Thoracic aorta (tissue), 2 donors: ENCODE measurements at places on chromosomes 3 and 15.

DNA sequence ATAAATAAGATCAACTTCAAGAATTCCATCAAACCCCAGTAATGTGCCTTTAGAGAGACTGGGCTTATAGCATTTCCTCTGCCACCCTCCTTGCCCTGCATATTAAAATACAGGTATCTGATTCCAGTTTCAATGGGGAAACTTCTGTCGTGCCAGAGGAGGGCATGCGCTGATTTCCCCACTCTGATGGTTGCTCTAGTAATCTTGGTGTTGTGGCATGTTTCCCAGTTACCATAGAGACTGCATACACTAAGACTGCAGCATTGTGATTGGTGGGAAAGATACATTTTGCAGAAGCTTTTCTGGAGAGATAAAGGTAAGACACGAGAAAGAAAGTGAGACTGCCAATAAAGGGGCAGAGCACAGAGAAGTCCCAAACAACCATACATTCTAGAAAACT, 225.6 kb downstream of the TIGIT start:
- H3K27ac ChIP-seq: no peak overlapping the region
- DNase-seq: no peak

DNA sequence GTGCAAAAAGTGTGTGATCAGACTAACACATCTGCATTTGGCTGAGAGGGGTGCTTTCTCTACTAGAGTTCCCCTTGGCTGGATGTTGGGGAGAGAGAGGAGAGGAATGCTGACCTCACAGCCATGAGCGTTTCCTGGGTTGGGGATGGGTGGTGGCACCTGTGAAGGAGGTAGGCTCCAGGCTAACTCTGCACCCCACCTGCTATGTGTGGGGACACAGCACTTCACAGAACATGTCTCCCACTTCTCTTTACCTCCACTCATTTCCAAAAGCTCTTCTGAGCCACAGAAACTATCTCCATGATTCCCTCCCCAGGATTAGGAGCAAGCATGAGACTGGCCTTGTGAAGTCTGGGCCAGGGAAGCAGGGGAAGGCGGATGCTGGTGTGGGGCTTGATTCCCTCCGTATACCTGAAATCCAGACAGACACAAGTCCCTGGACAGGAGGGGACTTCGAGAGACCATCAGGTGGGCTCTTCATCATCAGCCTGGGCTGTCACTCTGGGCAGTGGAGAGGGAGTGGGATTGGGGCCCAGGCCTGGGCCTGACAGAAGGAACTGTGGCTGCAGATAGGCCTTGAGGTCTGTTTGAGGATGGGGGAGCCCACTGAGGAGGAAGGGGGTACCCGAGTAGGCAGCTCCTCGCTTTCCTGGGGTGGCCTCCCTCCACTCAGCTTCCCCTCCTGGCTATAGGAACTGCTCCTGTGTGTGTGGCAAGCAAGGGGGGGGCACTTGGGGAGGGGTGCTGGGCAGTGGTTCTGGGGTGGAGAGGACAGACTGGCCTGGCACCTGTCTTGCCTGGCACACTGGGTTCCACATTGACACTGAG, 40.7 kb downstream of the FEM1B start:
- H3K36me3 ChIP-seq: peaks cover 72% of the 10 kb centered on the region
- DNase-seq: no peak
- H3K27ac ChIP-seq: peak overlapping the region; percentile 3
- peaks cover 3% of the 10 kb centered on the region for H3K4me1 ChIP-seq
- H3K27me3 ChIP-seq: no peaks in the 10 kb centered on the region
- H3K4me3 ChIP-seq: no peak overlapping the region

DNA sequence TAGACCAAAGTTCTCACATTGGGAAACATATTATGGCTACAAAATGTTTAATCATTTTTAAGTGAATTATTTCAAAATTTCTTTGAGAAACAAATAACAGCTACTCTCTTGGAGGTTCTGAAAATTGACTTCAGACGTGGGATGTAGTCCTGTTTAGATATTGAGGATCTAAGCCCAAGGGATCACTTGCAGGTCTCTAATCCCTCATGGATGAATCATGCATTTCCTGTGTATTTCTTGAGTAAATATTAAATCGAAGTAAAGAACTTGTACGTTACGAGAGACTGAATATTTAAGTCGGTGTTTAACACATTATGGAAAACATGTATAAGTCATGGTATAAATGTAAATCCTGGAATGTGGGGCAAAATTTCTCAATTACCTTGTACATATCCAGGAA, 119.8 kb downstream of the EPHA3 start:
- no peaks in the 10 kb centered on the region for H3K27me3 ChIP-seq
- H3K4me3 ChIP-seq: no peak overlapping the region
- H3K27ac ChIP-seq: no peak overlapping the region
- peaks cover 7% of the 10 kb centered on the region for H3K4me1 ChIP-seq

DNA sequence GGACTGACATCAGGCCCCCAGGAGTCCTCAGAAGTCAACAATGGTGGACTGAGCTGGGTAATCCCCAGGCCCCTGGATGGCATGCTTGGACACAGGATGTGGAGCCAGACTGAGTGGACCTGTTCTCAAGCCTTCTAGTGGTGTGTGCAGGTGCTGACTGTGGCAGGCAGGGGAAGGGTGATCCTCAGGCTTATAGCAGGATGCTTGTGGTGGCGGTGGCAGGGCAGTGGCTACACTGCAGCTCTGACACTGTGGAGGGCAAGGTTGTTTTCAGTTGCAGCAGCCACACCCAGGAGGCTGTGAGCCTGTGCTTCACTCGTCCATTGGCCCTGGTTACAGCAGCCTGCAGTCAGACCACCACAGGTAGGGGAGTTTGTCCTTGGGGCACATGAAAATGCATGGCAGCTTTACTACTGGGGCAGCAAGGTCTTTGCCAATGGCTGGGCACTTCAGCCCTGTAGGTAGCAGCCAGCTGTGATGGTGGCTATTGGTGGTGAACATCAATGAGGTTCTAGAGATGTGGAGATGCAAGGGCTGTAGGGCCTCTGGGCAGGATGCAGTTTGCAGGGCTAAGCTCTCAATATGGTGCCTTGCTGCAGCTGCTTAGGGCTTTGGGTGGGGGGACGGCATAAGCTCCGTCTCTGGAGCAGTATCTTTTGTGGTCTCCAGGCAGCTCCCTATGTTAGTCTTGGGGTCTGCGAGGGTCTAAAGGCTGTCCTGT, 17.5 kb upstream of the MYO5A start:
- H3K4me1 ChIP-seq: no peaks in the 10 kb centered on the region
- H3K27ac ChIP-seq: no peak overlapping the region
- H3K27me3 ChIP-seq: no peaks in the 10 kb centered on the region
- H3K4me3 ChIP-seq: no peak overlapping the region

- H3K36me3 ChIP-seq: no peaks in the 10 kb centered on the region
- DNase-seq: peak; percentile 57
- peak overlapping the region; percentile 91 for H3K27ac ChIP-seq
Measured at GRCh38 chr3:124878561-124879336, 8.4 kb downstream of the ITGB5 start.

DNA sequence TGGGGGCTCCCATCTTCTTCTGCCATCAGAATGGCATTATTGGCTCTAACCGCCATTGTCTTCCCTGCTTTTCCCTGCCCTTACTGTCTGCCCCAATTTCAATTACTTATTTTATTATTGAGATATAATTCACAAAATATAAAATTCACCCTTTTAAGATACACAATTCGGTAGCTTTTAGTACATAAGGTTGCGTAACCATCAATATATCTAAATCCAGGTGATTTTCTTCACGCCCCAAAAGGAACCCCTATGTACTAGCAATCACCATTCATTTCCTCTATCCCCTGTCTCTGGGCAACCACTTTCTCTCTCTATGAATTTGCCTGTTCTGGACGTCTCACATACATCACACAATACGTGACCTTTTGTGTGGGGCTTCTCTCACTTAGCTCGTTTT, 18.0 kb downstream of the RBP2 start:
- H3K36me3 ChIP-seq: no peaks in the 10 kb centered on the region
- H3K27me3 ChIP-seq: no peaks in the 10 kb centered on the region
- no peak overlapping the region for H3K27ac ChIP-seq

GRCh38 chr15:99955532-99955931, 222.3 kb upstream of the LYSMD4 start:
- H3K4me3 ChIP-seq: no peak overlapping the region
- DNase-seq: no peak
- peaks cover 14% of the 10 kb centered on the region for H3K4me1 ChIP-seq
- H3K36me3 ChIP-seq: no peaks in the 10 kb centered on the region
- H3K27ac ChIP-seq: no peak overlapping the region

GRCh38 chr3:9828801-9829755, 14.7 kb downstream of the RPUSD3 start:
- peaks cover 12% of the 10 kb centered on the region for H3K36me3 ChIP-seq
- H3K4me1 ChIP-seq: no peaks in the 10 kb centered on the region
- no peak overlapping the region for H3K4me3 ChIP-seq
- no peak for DNase-seq
- H3K27me3 ChIP-seq: no peaks in the 10 kb centered on the region

DNA sequence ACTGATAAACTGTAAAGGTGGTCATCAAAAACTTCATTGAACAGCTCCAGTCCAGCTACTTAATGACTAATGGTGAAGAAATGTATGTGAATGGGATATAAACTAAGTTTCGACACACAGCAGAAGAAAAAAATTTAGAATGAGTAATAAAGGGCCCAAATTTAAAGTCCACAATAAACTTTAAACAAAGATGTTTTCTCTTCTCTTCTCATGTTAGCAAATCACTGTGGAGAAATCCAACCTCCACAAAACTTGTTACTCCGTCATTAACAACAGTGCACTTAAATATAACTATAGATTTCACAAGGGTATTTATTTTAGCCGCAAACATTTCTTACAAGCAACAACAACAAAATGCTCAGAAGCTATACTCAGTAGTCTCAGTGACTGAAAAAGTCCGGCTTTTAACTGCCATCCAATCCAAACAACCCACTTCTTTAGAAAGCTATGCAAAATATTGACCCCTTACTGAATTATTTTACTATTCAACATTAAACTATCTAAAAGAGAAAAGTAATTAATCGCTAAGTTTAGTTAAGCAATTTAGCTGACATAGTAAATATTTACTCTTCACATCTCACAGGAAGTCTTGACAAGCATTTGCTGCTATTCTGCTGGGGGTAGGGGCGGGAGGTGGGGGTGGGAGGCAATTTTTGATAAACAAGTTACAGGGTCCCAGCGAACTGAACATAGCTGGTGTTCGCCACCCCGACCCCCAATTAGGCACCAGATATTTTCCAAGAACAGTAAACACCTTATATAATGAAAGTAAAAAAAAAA, 2.4 kb downstream of the IGF2BP2 start:
- peak overlapping the region; percentile 78 for H3K4me3 ChIP-seq
- H3K4me1 ChIP-seq: peaks cover 32% of the 10 kb centered on the region
- H3K36me3 ChIP-seq: no peaks in the 10 kb centered on the region
- no peak overlapping the region for H3K27ac ChIP-seq
- H3K27me3 ChIP-seq: peaks cover 19% of the 10 kb centered on the region
- no peak for DNase-seq

GRCh38 chr15:77975332-77976094, 102.0 kb downstream of the TBC1D2B start:
- H3K27ac ChIP-seq: no peak overlapping the region
- no peaks in the 10 kb centered on the region for H3K27me3 ChIP-seq
- H3K4me3 ChIP-seq: no peak overlapping the region
- no peaks in the 10 kb centered on the region for H3K36me3 ChIP-seq
- no peak for DNase-seq

GRCh38 chr3:58899953-58900298, 149.9 kb downstream of the CFAP20DC start:
- no peak for DNase-seq
- H3K4me1 ChIP-seq: no peaks in the 10 kb centered on the region
- no peak overlapping the region for H3K27ac ChIP-seq

GRCh38 chr15:74382004-74382816, 14.8 kb upstream of the CYP11A1 start:
- no peaks in the 10 kb centered on the region for H3K36me3 ChIP-seq
- H3K27ac ChIP-seq: no peak overlapping the region
- DNase-seq: peak; percentile 19
- H3K4me1 ChIP-seq: no peaks in the 10 kb centered on the region
- H3K4me3 ChIP-seq: no peak overlapping the region

DNA sequence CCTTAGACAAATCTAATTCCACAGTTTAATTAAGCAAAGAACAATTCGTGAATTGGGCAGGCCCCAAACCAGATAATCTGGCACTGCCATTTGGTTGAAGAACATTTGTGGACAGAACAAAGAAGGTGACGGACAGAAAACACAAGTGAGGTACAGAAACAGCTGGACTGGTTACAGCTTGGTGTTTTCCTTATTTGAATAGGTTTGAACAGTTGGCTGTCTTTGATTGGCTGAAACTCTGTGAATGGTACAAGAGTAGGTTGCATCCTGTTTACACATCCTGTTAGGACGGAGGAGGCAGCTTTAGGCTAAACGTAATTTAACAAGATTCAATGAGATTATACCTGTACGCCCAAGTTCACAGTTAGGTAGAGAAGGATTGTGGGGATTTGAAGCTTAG, 114.4 kb downstream of the LPP start:
- peak overlapping the region; percentile 99 for H3K27ac ChIP-seq
- no peaks in the 10 kb centered on the region for H3K36me3 ChIP-seq
- no peak overlapping the region for H3K4me3 ChIP-seq
- H3K4me1 ChIP-seq: peaks cover 63% of the 10 kb centered on the region
- DNase-seq: no peak
- no peaks in the 10 kb centered on the region for H3K27me3 ChIP-seq

- H3K27ac ChIP-seq: peak overlapping the region; percentile 91
- DNase-seq: no peak
- H3K27me3 ChIP-seq: no peaks in the 10 kb centered on the region
- no peaks in the 10 kb centered on the region for H3K36me3 ChIP-seq
Measured at GRCh38 chr3:51966922-51967383, 301 bp downstream of the PCBP4 start.

- H3K27ac ChIP-seq: no peak overlapping the region
- no peak for DNase-seq
- no peaks in the 10 kb centered on the region for H3K36me3 ChIP-seq
- no peak overlapping the region for H3K4me3 ChIP-seq
- H3K27me3 ChIP-seq: no peaks in the 10 kb centered on the region
Measured at GRCh38 chr3:194282436-194283122, 68.5 kb downstream of the CPN2 start.

GRCh38 chr3:160686955-160687535, 10.1 kb downstream of the ARL14 start:
- no peaks in the 10 kb centered on the region for H3K36me3 ChIP-seq
- no peak for DNase-seq
- H3K27me3 ChIP-seq: no peaks in the 10 kb centered on the region
- H3K4me1 ChIP-seq: no peaks in the 10 kb centered on the region
- H3K4me3 ChIP-seq: no peak overlapping the region

- peak within 1 kb of the TSS; percentile 39 for H3K4me3 ChIP-seq
- no peaks in the 10 kb centered on the region for H3K4me1 ChIP-seq
- no peaks in the 10 kb centered on the region for H3K36me3 ChIP-seq
- H3K27me3 ChIP-seq: no peaks in the 10 kb centered on the region
- H3K27ac ChIP-seq: no peak within 1 kb of the TSS
Measured at GRCh38 chr3:112974894-112975293, at the start of gene CD200R1. Gene CD200R1 (minus strand): TSS chr3:112975103. CDS start chr3:112974857, 246 bp downstream.

DNA sequence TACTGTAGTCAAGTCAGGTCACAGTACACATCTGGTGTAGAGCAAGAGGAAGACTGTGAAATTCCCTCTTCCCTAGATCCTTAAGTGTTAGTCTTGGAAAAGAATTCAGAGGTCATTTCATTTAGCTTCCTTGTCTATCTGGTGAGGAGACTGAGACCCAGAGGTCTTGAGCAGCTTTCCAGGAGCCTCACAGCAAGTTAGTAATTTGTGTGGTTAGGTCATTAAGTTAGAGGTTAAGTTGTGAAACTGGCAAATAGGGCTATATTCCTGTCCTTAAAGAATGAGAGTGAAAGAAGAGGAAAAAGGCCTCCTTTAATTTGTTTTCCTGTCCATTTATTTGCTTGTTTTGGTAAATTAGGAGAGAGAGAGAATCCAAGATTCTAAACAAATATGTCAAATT, 9.0 kb downstream of the PODXL2 start:
- H3K36me3 ChIP-seq: no peaks in the 10 kb centered on the region
- H3K27ac ChIP-seq: no peak overlapping the region
- H3K27me3 ChIP-seq: no peaks in the 10 kb centered on the region
- DNase-seq: no peak
- H3K4me3 ChIP-seq: no peak overlapping the region
- no peaks in the 10 kb centered on the region for H3K4me1 ChIP-seq
